ENCODE measurements at places on chromosomes 6 and 20.

DNA sequence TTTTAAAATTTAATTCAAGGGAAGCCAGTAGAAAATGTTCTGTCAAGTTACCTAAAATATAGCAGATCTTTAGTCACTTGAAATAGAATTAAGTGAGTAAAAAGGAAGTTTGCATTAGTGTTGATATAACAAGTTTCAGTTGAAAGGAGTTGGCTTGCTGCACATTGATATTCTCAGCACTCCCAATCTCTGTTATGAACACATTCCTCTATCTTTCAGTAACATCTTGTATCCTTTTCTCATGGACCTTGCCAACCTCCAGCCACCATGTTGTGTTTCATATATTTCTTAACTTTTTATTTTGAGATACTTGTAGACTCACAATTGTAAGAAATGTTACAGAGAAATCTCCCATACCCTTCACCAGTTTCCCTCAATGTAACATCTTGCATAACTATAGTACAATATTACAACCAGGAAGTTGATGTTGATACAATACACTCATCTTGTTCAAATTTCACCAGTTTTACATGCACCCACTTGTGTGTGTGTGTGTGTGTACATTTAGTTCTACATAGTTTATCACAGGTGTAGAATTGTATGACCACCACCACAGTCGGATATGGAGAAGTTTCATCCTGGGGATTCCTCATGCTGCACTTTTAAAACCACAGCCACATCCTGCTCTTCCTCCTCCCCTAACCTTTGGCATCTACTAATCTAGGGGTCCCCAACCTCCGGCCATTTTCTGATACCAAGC lies 20.2 kb upstream of the PAQR8 start:
- DNase-seq = no peak

DNA sequence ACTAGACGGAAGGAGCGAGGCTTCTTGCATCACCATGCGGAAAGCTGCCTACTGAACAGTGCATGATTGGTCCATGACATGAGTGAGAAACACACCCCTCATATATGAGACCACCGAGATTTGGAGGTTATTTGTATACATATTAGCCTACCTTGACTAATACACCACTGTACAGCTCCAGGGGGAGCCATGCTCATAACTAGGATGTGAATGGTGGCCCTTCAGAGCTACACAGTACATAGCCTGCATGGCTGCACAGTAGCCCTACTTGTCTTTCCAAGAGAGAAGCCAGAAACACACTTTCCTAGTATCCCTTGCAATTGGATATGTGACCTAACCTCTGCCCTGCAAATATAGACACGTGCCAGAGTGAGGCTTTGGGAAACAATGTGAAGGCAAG lies 21.8 kb upstream of the MCUR1 start:
- no peak for DNase-seq

DNA sequence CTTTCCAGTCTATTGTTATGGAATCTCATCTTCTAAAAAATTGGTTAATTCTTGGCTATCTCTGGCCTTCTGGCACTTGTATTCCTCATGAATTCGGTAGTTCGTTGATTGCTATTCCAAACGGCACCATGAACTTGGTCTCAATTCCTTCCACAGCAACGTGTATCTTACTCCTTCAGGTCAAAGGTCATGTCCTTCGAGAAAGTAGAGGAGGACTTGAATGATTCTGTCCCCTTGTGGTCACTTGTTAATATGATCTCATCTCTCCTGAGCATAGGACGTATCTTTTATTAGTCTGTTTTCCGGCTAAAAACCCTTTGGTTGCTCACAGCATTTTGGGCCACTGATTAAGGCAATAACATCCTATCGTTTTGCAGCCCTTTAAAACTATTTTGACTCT lies 9.4 kb downstream of the TLDC2 start:
- DNase-seq = no peak

DNA sequence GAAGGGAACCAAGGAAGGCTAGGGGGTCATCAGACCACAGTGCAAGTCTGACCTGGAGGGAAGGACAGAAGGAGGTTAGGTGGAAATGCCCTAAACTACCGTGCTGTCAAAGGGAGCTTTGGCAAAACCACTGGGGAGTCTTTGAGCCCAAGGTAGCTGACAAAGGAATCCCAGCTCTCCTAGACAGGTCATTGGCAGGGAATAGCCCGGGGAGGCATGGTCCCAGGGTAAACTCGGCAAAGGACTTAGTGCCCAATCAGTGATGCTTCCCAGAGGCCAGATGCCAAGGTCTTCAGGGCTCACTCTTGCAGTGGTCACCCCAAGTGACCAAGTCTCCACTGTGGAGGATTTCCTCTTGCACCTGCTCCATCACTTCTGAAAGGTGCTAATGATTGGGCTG lies 102.3 kb upstream of the CDYL start:
- DNase-seq = no peak
